ENCODE measurements at places on chromosomes 3 and 15.

DNA sequence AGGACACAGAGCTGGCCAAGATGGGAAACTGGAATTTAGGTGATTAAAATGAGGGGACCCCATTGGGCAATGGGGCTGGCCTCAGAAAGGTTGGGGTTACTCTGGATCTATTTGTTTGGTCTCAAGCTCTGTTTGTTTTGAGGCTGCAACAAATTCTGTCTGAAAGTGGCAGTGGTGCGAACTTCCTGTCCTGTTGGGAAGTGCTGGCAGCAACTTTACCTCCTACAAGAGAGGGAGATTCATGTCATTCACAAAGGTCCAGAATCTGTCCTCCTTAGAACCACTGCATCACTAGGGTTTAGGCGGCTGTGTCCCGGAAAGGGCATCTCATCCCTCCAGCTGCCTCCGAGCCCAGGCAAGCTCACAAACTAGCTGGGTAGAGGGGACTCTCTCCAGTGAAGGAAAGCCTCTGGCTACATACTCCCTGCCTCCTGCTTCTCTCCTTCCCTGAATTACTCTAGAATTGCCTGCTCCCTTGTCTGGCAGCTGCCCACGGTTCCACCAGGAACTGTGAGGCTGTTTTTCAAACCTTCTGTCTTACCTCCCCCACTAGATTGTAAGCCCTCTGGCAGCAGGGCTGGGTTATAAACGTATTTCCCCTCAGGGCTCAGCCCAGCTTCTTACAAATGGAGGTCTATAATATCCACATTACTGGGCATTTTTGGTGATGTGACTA is 23.6 kb downstream of the MEGF11 start:
- DNase-seq: no peak

GRCh38 chr15:67146875-67147381 is 81.5 kb downstream of the SMAD3 start:
- no peak for DNase-seq

DNA sequence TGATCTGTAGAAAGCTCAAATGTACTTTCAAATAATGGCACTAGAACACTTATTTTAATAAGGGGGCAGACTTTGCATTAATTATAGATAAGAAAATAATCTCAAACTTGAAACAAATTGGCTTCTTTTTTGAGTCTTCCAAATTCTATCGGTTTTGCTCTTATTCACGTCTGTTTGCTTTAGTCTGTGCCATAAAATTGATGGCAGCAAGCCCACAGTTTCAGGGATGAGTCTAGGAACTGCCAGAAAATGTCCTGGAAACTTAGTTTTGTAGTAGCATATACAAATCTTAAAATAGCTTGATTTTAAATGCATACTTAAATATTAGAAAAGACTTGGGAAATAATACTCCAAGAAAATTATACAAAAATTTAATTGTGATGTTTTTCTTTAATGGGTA is 39.7 kb downstream of the BCHE start:
- no peak for DNase-seq

GRCh38 chr3:171200052-171200749 is 173.7 kb upstream of the SLC2A2 start:
- no peak for DNase-seq

- DNase-seq: no peak
These were observed 603.4 kb downstream of the FOXP1 start for GRCh38 chr3:70979983-70980645.

Measured in activated CD8-positive, alpha-beta memory T cell treated with anti-CD3 and anti-CD28 coated beads for 48 hours (primary cell).